ENCODE measurements at places on chromosomes 2 and 18. TPM values are rescaled to one million over a fixed set of nuclear protein-coding genes. Genes with fewer than 3 reads are reported as not detected.

The BOLL gene
- not detected for polyA plus RNA-seq

The KYNU gene
- polyA plus RNA-seq: 4.0 TPM

The DPP10 gene
- not detected for polyA plus RNA-seq

The TBR1 gene
- polyA plus RNA-seq: not detected

The LOXHD1 gene
- not detected for polyA plus RNA-seq

The UGGT1 gene
- 49.7 TPM for polyA plus RNA-seq

The PUS10 gene
- polyA plus RNA-seq: 8.0 TPM

The C2orf80 gene
- polyA plus RNA-seq: not detected

The PPP1R1C gene
- polyA plus RNA-seq: 0.41 TPM

GRCh38 chr2:8714283-8714682, 32.4 kb downstream of the ID2 start:
- DNase-seq: no peak

- no peak for DNase-seq
Observed at GRCh38 chr18:22698711-22699110, 234.4 kb upstream of the RBBP8 start.

DNA sequence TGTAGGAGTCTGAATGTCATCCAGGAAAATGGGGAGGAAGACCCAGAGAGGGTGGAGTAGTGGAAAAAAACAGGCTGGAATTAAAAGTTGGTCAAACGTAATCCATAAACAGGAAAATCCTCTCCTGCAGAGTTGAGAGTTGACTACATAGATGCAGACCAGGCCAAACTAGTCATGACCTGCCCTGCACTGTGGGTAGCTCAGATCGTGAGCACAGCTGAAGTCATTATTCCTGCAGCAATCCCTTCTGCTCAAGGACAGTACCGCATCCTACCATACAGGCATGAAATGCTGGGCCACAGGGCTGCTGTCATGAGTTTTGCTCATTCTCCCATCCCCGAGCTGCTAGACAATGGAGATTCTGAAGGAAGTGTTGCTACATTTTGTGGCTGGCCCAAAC, 352.2 kb downstream of the EN1 start:
- DNase-seq: no peak

DNA sequence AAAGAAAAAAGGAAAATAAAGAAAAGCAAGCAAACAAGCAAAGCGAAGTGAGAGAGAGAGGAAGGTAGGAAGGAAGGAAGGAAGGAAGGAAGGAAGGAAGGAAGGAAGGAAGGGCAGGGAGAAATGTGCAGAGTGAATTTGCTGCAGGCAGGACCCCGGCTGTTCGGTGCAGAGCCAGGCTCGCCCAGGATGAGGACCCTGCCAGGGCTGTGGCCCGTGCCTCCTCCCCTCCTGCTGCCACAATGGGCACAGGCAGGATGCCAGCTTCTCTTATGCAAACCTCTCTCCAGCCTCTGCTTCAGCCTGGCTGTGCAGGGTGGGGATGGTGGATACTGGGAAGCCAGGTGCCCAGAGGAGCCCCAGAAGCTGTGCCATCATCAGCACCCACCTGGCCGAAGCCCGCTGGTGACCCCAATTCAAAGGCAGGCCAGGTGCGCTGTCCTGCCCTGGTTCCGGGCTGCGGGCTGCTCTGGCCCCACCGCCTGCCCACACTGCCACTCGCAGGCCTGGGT, 3.2 kb downstream of the GPR17 start:
- DNase-seq: no peak

DNA sequence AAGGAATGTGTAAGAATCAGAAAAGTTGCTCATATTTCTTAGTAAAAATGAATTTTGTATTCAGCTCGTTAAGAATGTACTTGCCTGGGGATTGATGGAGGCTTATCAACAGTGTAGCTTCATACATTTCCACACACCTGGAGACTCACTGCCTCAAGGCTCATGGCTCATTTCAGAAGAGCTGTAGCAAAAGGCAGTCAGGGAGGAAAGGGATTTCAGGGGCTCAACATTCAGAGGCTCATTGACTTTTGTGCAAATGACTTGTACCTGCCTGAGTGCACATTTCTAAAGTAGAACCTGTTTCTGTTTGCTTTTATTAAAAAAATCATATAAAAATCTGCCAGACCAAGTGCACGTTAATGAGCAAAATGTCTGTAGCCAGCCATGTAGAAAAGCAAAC, 304.4 kb downstream of the KCNS3 start:
- no peak for DNase-seq

GRCh38 chr18:37967261-37967660, 401.7 kb upstream of the CELF4 start:
- no peak for DNase-seq

- no peak for DNase-seq
Observed at GRCh38 chr2:203451011-203451410, 84.1 kb downstream of the RAPH1 start.

DNA sequence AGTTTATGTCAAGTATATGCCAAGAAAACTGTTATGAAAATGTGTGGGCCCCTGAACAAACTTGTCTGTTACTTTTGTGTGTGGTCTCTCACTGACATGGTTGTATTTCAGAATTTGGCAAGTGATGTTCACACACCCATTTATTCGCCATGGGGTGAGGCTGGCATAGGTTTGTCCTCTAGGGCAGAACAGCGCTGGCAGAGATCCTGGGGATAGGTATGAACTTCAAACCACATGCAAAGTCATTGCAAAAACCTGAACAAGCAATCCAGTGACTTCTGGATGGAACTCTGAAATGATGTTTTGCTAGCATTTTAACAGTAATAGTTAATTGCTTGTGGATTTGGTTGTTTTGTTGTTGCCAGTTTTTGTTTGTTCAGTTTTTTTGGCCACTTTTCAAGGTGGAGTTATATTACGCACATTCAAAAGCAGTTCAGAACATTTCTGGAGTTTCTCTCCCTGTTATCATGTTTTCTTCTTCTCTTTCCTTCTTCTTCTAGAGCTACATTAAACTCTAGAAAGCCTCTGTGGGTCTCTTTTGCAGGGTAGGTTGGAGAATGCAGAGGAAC, 78.5 kb downstream of the MDH1 start:
- DNase-seq: no peak

GRCh38 chr2:147181351-147182029, 663.3 kb upstream of the ACVR2A start:
- DNase-seq: no peak

- DNase-seq: no peak
Observed at GRCh38 chr2:178264211-178264610, 69.9 kb downstream of the OSBPL6 start.

- no peak for DNase-seq
Observed at GRCh38 chr2:114537777-114538176, 95.3 kb downstream of the DPP10 start.

- DNase-seq: no peak
Observed at GRCh38 chr2:1584691-1585485, 159.4 kb downstream of the PXDN start.

- no peak for DNase-seq
Observed at GRCh38 chr2:177535958-177536504, 143.5 kb downstream of the AGPS start.

- no peak for DNase-seq
Observed at GRCh38 chr2:238378230-238379095, 48.3 kb upstream of the ASB1 start.

GRCh38 chr2:217365656-217366055, 505.8 kb upstream of the TNP1 start:
- DNase-seq: no peak

DNA sequence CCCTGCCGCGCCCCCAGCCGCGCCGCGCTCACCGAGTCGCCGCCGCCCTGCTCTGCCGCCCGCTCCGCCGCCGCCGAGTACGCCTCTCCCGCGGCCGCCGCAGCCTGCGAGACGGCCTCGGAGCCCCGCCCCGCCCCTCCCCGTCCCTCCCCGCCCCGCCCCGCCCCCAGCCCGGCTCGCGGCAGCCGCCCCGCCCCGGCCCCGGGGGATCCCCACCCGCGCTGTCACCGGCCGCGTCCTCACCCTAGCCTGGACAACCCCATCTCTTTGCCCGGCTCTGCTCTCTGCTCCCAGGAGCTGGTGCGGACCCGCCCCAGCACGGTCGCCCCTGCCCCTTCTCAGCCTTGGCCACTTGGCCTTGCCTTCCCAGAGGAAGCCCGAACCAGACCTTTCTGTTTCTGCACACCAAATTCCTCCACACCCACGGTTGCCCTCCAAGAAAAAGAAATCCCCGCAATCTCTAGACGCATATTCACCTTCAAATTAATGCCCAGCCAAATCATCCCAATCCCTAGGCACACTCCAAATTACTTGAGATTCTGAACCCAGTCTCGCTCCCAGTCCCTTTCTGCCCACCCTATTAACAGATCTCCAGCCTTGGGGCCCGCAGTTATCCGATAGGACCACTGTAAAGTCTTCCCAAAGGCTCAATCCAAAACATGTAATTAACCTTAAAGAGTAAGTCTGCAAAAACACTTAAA, at the start of gene CYRIA:
CYRIA (minus strand) TSS at position 87 of the 701 bp plus-strand sequence. CDS start 77,715 bp downstream, outside the sequence.
- no peak for DNase-seq

GRCh38 chr2:177147093-177147694, 65.4 kb upstream of the HNRNPA3 start:
- DNase-seq: no peak

- no peak for DNase-seq
Observed at GRCh38 chr2:54058449-54058848, 57.0 kb upstream of the ACYP2 start.

- DNase-seq: no peak
Observed at GRCh38 chr2:178521304-178522150, 41.3 kb downstream of the PLEKHA3 start.
